ENCODE measurements at places on chromosomes 5 and 9.

DNA sequence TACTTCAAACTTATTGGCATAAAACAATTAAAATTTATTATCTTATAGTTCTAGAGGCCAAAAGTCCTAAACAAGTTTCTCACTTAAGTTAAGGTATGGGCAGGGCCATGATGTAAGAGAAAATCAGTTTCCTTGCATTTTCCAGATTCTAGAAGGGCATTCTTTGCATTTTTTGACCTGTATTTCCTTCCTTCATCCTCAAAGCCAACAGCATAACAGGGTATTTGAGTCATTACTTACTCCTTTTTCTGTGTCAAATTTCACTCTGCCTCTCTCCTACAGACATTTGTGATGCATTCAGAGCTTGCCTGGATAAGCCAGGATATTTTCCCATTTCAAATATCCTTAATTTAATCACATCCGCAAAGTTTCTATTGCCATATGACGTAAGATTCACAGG is 1499.0 kb downstream of the EFNA5 start:
- no peak for ATAC-seq

DNA sequence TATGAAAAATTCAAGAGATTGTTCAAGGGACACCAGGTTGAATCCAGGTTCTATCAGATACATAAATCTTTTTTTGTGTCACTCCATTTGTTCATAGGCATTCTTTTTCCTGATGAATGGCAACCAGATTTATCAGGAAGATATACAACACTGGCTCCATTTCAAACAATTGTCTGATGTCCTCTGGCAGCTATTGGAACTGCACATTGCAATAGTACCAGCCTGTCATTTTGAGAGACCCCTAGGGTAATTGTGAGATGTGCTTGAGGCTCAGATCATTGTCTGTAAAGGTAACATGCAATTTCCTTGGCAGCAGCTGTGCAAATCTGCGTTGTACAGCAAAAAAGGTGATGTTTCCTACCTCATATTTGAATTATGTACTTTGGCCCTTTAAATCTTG is 25.9 kb downstream of the KCTD16 start:
- ATAC-seq, result no peak

DNA sequence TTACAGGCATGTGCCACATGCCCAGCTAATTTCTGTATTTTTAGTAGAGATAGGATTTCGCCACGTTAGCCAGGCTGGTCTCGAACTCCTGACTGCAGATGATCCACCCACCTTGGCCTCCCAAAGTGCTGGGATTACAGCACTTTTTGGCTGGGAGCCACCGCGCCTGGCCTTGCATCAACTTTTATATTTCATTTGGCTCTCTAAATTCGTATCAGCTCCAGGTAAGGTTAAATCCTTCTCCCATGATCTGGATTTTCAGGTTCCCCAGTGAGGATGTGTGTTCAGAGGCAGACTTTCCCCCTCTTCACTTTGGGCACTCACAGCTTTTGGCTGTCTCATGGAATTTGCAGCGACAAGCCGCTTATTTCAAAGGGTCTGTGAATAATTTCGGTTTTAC is 16.8 kb upstream of the RNF38 start:
- ATAC-seq, result no peak

DNA sequence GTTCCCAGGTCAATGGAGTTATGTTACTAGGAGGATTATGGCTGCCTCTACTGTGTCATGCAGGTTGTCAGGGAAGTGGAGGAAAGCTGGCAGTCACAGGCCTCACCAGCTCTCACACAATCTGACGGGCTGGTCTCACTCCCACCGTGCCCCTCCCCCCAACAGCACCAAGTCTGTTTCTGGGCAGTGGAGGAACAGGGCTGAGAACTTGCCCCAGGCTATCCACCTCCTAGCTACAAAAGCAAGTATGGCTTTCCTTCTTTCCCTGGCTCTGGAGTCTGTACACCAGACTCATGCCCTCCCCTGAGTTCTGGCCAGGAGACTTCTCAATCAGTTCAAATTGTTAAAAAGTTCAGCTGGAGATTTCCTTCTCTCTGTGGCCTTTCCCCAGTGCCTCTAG is 25.7 kb upstream of the RIOK2 start:
- no peak for ATAC-seq

- ATAC-seq, result no peak
Measured at GRCh38 chr5:78354066-78354670, 6.2 kb upstream of the SCAMP1 start.

DNA sequence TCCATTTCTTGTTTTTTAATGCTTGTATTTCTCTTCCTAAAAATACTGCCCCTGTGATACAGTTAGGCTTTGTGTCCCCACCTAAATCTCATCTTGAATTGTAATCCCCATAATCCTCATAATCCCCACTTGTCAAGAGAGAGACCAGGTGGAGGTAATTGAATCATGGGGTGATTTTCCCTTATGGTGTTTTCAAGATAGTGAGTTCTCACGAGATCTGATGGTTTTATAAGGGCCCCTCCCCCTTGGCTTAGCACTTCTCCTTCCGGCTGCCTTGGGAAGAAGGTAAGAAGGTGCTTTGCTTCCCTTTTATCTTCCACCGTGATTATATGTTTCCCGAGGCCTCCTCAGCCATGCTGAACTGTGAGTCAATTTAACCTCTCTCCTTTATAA is 227.4 kb downstream of the MAN2A1 start:
- no peak for ATAC-seq
